GM10248 (cell line): ENCODE measurements at places on chromosomes 3 and 15.

DNA sequence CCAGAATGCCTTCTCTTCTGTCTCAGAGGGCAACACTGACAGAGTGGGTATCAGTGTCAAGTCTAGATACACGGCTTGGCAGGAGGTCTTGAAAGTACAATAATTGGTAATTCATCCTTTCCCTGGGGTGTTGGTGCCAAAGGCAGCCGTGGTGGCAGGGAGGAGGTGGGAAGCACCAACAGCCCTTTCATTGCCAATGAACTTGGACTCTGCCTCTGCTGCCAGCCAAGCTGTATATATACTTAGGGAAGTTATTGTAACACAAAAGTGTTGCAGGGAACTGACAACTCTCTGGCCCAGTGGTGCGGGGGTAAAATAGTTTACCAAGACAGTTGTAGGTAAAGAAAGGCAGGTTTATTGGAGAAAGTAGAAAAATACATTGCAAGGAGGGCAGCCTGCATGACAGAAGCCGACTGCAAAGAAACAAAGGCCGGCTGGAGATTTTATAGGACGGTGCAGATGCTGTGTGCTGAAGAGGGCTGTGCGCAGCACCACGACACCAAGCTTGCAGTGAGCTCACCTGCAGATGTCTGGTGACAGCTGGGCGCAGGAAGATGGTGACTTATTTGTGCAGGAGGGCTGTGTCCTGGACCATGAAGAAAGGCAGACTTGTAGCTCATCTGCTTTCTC lies 4.0 kb upstream of the FAM3D start:
- DNase-seq, result no peak

DNA sequence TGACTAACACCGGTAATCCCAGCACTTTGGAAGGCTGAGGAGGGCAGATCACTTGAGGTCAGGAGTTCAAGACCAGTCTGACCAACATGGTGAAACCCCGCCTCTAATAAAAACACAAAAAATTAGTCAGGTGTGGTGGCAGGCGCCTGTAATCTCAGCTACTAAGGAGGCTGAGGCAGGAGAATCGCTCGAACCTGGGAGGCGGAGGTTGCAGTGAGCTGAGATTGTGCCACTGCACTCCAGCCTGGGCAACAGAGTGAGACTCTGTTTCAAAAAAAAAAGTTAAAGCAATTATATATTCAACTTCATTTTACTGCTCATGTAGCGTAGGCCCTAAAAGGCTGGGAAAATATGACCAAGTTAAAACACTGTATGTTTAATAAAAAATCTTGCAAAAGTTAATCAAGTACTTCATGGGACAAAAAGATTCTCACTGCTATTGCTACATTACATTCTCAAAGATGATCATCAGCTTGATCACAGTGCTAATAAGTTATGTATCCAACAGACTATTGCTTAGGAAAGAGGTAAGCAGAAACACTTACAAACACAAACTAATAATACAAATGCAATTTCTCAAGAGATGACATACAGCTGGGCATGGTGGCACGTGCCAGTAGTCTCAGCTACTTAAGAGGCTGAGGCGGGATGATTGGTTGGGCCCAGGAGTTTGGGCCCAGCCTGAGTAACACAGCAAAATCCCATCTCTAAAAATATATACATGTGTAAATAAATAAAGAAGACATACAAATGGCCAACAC lies 2.7 kb downstream of the COPS2 start:
- no peak for DNase-seq

DNA sequence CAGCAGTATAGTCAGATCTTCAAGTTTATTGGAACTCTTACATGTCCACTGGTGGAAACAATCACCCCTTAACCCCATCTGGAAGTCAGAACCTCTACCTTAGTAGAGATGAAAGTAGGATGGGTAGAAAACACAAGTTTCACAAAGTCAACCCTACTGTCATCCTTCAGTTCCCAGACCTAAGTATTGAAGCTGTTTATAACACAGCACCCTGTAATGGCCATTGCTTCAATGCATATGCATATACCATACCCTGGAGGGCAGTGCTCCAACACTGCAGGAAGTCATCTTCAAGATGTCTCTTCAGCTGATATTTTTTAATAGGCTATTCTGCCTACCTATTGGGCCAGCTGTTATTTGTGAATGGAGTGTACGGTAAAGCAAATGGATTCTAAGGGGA lies 241.3 kb downstream of the UBE2E2 start:
- no peak for DNase-seq

DNA sequence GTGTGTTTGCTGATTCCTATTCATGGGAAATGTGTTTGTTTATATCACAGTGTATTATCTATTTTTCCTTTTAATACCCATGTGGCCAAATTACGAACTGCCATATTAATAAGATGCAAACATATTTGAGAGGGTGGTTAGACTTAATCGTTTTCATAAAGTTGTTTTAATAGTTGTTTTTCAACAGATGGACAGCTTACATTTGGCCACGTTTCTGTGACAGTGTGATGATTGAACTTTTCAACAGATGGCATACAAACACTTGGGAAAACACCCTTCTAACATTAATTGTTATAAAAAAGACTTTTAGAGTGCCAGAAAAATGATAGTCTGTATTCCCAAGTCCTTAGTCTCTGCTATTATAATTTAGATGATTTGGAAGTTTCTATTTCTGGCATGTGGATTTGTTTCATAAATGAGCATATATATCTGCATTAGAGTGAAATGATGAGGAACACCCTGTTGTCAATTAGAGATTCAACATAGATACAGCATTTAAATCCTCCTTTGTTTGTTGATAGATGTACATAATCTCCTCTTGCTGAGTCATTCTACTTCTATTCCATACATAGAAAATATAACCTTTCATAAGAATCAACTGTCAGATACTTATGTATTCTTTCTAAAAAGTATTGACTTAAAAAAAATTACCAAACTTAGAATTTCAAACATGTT lies 13.1 kb downstream of the PLAAT1 start:
- DNase-seq, result no peak

- DNase-seq, result no peak
These were observed 22.3 kb upstream of the ANP32A start for GRCh38 chr15:68842958-68843357.
